Stimulated activated CD8-positive, alpha-beta memory T cell treated with anti-CD3 and anti-CD28 coated beads, Interleukin-15, amount 100 ng/mL, for 1 hour (primary cell): ENCODE measurements at places on chromosomes 13 and 19.

GRCh38 chr19:31546205-31546960, 197.1 kb upstream of the TSHZ3 start:
- no peak for DNase-seq

DNA sequence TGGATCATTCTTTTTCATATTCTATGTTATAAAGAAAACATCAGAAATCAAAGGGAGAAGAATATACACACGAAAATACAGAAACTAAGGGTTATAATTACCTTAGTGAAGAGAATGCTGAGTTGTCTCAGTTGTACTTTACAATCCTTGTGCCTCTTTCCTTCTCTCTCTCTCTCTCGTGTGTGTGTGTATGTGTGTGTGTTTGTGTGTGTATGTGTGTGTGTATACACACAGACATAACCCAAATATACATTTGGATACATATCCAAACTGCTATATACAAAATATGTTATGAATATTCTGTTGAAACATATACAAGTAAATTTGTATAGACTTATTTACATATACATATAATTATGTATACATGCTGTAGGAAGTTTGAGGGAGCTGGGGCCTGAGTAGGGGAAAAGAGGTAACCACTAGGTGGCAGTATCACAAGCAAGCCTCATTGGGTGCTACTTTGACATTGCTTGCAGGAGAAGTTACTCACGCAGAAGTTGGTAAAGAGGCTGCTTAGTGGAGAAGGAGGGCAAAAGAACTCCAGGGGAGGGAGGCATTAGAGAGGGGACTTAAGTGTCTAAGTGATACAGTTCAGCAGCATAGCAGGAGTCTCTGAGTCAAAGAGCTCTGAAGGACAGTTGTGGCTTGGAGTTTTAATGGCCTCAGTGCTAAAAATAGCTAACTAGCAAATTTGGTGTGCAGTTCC, 465.1 kb upstream of the PCDH20 start:
- DNase-seq, result no peak

- DNase-seq, result no peak
Measured at GRCh38 chr13:111370570-111371535, 50.4 kb downstream of the TEX29 start.

- no peak for DNase-seq
Measured at GRCh38 chr13:35782793-35783192, 306.3 kb upstream of the MAB21L1 start.

GRCh38 chr13:91467236-91467635, 68.8 kb downstream of the GPC5 start:
- no peak for DNase-seq

- DNase-seq, result no peak
Measured at GRCh38 chr19:16470541-16470910, 1.2 kb downstream of the EPS15L1 start.

GRCh38 chr13:40063278-40063698, 407.8 kb downstream of the COG6 start:
- no peak for DNase-seq

DNA sequence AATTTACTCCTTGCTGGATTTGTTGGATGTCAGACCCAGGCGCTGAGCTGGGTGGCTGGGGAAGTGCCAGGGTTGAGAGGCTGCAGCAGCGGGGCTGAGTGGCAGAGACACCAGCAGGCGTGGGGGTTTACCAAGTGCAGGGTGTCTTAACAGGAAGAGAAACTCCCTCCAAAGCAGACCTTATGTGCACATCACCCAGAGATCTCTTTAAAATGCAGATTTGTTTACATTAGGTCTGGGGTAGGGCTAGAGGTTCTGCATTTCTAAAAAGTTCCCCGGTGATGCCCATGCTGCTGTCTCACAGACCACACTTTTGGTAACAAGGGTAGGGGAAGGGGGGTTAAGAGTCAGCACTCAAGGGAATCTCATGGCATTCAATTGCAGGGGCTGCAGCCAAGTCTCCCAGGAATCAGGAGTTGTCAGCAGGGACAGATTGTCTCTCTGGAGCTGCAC, 80.7 kb upstream of the OLFM4 start:
- no peak for DNase-seq

GRCh38 chr13:79782541-79783205, 301.7 kb downstream of the NDFIP2 start:
- DNase-seq, result no peak

- no peak for DNase-seq
Measured at GRCh38 chr19:43731846-43732245, 16.0 kb downstream of the IRGC start.

- DNase-seq, result no peak
Measured at GRCh38 chr19:45187421-45188100, 9.0 kb downstream of the BLOC1S3 start.

DNA sequence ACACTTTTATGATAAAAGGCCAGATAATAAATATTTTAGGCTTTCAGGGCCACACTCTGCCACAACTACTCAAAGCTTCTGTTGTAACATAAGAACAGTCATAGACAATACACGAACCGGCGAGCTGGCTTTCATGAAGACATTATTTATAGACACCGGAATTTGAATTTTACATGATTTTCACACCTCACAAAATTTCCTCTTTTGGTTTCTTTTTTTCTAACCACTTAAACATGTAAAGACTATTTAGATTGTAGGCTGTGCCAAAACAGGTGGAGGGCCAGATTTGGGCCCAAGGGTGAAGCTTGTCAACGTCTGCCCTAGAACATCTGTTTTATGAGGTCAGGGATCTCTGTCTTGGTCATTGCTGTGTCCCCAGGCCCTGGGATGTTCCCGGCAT, 29.7 kb upstream of the FXYD3 start:
- DNase-seq, result no peak

GRCh38 chr13:47110833-47111240, 214.0 kb upstream of the HTR2A start:
- no peak for DNase-seq

- DNase-seq, result no peak
Measured at GRCh38 chr19:30276011-30276882, 95.9 kb upstream of the ZNF536 start.

- peak; percentile 37 for DNase-seq
Measured at GRCh38 chr19:34639491-34640085, 37.4 kb downstream of the SCGB2B2 start.

GRCh38 chr19:18262917-18263316, 11.3 kb downstream of the IQCN start:
- no peak for DNase-seq

- no peak for DNase-seq
Measured at GRCh38 chr13:35016362-35017112, 74.5 kb downstream of the NBEA start.

DNA sequence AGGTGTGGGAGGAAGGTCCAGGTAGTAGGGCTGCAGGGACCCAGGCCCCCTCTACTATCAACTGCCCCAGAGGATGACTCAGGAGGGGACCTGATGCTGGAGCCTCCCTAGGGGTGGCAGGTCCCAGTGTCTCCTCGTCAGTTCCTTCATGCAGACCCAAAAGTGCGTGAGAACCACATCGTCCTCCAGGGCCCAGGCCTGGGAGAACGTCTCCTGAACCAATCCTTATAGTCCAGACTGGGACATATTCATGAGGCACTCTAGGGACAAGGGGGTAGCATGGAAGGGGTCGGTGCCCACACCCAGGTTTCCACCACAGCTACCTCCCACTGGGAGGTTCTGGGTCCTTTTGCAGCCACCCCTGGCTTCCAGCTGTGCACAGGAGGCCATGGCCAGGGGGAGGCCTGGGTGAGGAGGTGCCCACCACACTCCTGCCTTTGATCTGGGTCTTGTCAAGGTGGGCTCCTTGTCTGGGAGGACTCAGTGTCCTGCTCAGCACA, 38.0 kb upstream of the TPM4 start:
- DNase-seq, result no peak
